Aorta (tissue), 5 donors: ENCODE measurements at places on chromosomes 4 and X. TPM values are rescaled to one million over a fixed set of nuclear protein-coding genes. Genes with fewer than 3 reads are reported as not detected.

AR gene
- total RNA-seq: 12.8 TPM

SSX4B gene
- not detected for total RNA-seq

CT83 gene
- total RNA-seq: not detected

BEX5 gene
- total RNA-seq: 7.7 TPM

REELD1 gene
- total RNA-seq: 0.29 TPM

TSPAN7 gene
- total RNA-seq: 71.1 TPM

UGT2A1 gene
- not detected for total RNA-seq

TLR1 gene
- total RNA-seq: 18.1 TPM

RADX gene
- 2.2 TPM for total RNA-seq

ASMTL gene
- 31.3 TPM for total RNA-seq

SHOX gene
- not detected for total RNA-seq

TEX13D gene
- not detected for total RNA-seq

HPGD gene
- 5.2 TPM for total RNA-seq

SEC24B gene
- 35.6 TPM for total RNA-seq

BEX2 gene
- 2.3 TPM for total RNA-seq

EPHA5 gene
- 0.39 TPM for total RNA-seq

ETNPPL gene
- not detected for total RNA-seq

THOC2 gene
- 90.7 TPM for total RNA-seq

SERTM2 gene
- not detected for total RNA-seq

SMIM10L2A gene
- total RNA-seq: 0.42 TPM

PNCK gene
- total RNA-seq: 4.3 TPM
